ENCODE measurements at places on chromosomes 2 and 18.

DNA sequence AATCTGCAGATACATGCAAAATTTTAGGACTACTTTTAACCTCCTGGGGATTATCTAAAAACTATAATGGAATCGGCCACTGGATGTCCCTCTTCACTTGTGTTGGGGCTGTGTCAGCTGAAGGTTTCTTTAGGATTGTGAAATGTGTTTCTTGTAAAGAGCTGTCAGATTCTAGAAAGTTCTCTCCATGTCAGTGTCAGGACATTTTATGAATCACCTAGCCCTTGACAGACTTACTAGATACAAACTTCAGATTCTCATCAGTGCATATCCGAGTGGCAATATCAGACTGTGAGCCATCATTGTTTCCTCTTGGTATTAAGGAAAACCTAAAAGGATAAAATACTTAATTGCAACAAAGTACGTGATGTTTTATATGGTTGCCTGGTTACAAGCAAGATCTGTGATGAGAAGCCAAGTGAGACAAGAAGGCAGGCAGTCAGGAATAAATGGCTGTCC lies 107.3 kb downstream of the CPS1 start:
- DNase-seq = peak; percentile 8

DNA sequence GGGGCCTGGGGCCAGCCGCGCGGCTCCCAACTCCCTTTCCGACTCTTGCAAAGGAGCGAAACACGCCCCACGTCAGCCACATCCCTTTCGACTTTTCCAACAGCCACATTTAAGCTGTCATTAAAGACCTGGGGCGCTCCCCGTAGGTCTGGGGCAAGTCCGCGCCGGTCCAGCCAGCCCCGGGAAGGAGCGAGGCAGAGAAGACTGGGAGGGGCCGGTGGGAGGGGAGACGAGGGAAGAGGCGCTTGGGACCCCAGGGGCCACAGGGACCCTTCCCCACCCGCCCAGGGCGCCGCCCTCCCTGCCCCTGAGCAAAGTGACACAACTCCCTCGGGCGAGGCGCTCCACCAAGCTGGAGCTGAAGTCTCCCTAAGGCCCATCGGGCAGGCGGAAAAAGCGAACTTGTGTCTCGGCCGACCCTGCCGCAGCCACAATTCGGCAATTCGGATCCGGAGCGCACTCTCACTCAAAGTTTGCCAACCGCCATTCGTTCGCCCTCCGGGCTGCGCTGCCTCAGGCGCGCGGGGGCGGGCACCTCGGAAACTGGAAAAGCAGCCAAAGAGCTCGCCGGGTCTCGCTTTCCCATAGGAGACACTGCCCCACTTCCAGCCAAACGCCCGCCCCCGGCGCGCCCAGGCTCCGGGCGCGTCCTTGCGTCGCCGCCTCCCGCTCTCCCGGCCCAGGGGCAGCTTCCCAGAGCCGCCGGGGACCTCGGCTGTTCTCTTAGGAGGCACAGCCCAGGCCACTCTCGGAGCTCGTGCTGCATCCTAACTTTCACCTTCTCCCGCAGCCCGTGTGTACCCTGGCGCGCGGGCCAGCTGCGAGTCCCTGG lies 1.1 kb upstream of the KCTD1 start:
- DNase-seq = peak; percentile 80

GRCh38 chr2:224982226-224982625 lies 60.0 kb downstream of the DOCK10 start:
- DNase-seq = no peak

DNA sequence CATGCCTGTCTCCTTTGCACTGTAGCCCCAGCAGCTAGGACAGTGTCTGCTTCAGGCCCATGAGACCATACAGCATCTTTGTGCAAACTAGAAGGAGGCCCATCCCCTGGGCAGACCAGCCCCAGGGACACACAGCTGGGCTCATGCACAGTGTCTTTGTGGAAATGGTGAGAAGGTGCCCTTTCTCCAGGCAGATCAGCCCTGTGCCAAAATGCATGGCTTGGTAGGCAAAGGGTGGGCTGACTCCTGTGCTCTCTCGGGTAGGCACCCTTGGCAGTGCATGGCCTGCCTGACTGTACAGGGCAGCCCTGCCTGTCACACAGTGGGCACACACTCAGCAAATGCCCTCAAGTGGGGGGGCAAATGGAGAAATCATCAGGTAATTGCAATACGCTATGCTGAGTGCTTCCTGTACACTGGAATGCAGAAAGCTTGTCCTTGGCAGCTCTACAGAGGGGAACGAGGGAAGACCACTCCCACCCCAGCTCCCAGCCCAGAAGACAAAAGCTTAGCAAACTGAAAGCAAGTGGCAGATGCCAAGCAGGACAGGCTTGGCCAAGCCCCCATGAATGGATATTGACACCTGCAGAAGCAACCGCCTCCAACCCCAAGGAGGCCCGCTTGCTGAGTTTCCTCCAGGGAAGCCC lies 21.6 kb downstream of the TNS1 start:
- no peak for DNase-seq

GRCh38 chr2:15673919-15674636 lies 82.4 kb downstream of the DDX1 start:
- DNase-seq = peak; percentile 38

- no peak for DNase-seq
Observed at GRCh38 chr2:69950241-69950640, 11.2 kb downstream of the ASPRV1 start.

- no peak for DNase-seq
Observed at GRCh38 chr2:193929131-193929530, 1727.9 kb upstream of the SLC39A10 start.

DNA sequence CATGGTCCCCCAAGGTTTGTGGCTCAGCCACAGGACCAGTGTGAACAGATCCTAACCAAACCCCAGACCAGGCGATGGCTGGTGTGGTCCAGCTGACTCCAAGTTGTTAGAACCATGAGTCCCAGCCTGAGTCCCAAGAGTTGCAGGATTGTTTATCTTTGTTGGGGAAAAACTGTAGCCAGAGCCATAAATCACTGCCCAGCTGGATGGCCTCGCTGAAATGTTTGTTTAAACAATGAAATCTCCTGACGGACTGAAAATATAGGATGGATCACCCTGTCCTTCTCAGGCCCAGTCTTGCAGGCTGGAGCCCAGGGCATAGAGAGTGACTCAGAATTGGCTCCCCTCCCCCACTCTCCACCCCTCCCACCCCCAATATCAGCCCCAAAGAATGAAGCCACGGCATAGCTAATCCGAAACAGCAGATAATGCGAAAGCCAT lies 36.4 kb downstream of the PKDCC start:
- peak; percentile 42 for DNase-seq

- DNase-seq = no peak
Observed at GRCh38 chr2:10356439-10356811, 53.7 kb downstream of the HPCAL1 start.

- peak; percentile 69 for DNase-seq
Observed at GRCh38 chr2:39728941-39729351, 50.1 kb downstream of the THUMPD2 start.

GRCh38 chr2:73013936-73014335 lies 57.6 kb downstream of the SFXN5 start:
- DNase-seq = peak; percentile 30
